Activated naive CD4-positive, alpha-beta T cell treated with anti-CD3 and anti-CD28 coated beads, Interleukin-2, amount 50 U/mL, for 72 hours (primary cell): ENCODE measurements at places on chromosomes 12 and 14.

GRCh38 chr14:35068238-35069012 is 22.4 kb downstream of the FAM177A1 start:
- no peak for DNase-seq

GRCh38 chr12:12723681-12724420 is 6.7 kb downstream of the CDKN1B start:
- DNase-seq, result no peak

- DNase-seq, result no peak
Measured at GRCh38 chr14:104423701-104424405, 155.7 kb upstream of the C14orf180 start.

- peak; percentile 77 for DNase-seq
Measured at GRCh38 chr14:99272899-99273765, 1.1 kb upstream of the BCL11B start.

DNA sequence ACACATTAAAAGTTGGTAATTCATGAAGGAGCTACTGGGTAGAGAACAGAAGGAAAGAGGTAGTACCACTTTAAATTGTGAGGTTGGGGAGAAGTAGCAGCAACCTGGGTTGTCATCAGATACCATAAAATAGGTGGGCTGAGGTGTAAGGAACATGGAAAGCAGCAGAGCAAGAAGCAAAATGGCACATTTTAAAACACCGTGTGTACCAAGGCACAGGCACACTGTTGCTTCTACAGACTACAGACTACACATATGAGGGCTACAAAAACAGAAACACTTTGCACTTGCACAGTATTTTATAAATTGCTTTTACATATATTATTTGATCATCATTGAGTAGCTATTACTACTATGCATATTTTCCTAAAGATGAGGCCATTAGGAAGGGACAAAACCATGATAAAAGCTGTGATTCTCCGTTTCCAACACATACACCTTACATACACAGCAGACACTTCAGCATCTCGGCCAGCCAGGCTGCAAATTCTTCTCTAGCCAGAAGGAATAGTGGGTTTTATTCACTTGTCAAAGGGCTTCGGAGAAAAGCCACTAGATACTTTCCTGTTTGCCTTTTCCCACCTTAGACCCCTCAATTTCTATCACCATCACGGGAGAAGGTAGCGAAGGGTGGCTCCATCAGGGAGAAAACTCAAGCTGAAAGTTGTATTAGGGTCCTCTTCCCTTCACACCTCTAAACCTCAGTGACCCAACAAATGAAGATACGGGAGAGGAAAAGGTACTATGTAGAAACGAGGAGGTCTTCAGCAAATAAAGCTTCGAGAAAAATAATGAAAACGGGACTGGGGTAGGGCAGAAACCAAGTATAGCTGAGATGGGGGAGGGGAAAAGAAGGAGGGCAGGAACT is 1.6 kb downstream of the PYM1 start:
- DNase-seq, result no peak

GRCh38 chr14:104706733-104707607 is 17.1 kb upstream of the ADSS1 start:
- DNase-seq, result no peak

GRCh38 chr12:11884116-11884515 is 186.6 kb upstream of the BCL2L14 start:
- DNase-seq, result no peak

DNA sequence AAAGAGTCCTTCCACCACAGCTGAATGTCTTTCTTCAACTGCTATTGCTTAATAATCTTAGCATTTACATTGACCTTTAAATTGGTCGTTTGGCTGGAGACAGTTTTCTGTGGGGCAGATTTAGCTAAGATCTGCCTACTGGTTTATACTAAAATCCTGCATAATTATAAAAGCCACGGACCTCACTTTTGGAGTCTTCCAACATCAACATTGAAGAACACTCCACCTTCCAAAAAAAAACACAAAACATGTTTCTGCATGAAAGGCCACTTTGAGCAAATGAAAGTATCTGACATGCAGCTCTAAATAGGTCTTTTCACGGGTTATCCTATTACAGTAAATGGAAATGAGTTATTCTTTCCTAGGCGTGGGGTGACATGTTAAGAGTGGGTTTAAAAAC is 57.0 kb upstream of the KRR1 start:
- no peak for DNase-seq

DNA sequence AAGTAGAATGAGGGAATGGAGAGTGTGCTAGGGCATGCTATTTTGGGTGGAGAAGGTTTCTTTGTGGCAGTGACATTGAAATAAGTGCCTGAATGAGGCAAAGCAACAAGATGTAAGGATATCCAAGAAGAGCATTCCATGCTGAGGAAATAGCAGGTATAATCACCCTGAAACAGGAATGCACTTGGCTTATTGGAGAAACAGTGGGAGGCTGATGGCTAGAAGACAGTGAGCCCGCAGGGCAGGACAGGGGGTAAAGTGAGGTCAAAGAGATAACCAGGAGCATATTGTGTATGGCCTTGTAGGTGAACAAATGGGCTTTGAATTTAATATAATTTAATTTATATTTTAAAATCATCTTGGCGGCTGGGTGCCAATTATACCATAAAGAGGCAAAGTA is 877.0 kb downstream of the DIO2 start:
- DNase-seq, result no peak

DNA sequence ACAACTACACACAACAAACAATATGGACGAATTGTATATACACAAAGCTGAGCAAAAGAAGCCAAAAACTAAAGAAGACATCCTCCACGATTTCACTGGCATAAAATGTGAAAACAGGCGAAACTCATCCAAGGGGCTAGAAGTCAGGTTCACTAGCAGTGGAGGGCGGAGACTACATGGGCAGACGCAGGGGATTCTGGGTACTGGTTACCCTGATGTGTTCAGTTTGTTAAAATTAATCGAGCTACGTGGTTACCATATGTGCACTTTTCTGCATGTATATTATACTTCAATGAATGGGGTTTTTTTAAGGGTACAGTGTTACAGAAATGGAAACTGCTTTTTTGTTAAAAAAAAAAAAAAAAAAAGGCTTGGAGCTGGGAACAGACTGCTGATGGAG is 12.3 kb downstream of the KDM2B start:
- DNase-seq, result no peak

DNA sequence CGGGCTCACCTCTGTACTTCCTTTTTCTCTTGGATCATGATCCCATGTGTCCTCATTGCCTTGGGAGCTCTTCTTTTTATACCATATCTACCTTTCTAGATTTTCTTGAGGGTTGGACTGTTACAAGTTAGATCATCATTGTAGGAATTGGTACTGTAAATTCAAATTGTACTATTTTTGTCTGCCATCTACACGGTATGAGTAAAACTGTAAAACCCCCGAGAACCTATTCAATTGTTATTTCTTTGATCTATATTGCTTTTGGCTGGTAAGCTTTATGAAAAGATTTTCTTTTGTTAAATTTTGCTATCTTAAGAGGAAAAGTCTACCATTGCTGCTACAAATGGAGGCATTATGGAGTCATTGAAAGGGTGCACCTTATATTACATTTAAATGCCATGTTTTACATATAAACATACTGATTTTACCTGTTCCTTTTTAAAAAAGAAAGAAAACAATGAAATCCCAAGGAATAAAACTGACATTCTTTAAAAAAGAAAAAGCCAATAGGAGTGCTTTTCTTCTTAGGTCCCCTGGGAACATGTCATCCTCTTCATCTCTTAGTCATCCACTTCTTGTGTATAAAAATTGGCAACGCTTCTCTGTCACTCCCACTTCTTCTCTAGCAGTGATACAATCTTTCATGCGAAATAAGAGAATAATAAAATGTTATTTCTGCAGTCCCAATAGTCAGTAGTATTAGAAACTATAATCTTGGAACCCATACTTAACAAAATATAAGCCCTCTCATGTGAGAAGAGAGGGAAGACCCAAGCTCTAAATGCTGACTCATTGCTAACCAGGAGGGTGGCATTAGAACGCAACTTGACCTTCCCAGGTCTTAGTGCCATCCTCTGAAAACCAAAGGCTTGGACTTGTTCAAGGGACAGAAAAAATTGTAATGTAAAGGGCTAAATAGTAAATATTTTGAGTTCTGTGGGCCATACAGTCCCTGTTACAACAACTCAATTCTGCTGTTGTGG is 20.4 kb downstream of the RGS6 start:
- DNase-seq, result no peak

DNA sequence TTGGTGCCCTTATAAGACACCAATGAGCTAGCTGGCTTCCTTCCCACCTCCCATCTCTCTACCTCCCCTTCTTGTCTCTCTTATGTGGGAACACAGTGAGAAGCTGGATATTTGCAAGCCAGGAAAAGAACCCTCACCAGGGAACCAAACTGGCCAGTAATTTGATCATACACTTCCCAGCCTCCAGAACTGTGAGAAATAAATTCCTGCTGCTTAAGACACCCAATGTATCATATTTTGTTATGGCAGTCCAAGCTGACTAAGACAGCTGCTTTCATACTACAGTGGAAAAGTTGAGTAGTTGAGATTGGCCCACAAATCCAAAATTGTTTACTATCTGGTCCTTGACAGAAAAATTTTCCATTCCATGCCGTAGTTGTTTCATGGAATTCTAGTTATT is 269.0 kb downstream of the KCNH5 start:
- DNase-seq, result no peak

DNA sequence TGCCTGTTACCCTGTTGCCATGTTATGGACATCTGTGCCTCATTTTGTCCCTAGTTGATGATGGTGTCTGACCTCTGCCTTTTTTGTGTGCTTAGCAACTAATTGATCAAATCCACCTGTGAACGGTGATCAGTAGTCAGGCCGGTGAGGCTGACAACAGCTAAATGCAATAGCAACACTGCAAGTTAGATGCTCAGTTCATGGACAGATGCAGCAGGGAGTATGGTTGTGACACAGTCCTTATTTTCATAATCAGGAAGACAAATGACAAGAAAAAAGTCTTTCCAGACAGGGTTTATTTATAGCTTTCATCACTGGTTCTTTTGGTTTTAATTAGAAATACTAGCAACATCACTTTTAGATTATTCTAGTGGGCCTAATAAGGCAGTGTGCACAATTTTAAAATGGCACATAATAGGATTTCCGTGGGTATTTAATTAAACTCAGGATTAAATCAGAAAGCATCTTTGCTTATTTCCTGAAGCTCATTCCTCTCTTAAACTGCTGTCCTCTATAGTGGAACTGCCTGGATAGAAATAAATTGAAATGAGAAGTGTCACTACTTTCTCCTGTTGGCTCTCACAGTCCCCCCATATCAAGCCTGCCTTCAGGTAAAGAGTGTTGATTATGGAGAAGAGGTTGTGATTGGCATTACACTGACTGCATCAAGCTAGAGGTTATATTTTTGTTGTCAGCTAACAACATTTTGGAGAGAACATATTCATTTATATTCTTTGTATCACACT is 281.1 kb upstream of the NAV3 start:
- DNase-seq, result no peak

GRCh38 chr14:61467296-61467695 is 145.9 kb downstream of the PRKCH start:
- DNase-seq, result no peak
